ENCODE measurements at places on chromosomes 1 and 21.

GRCh38 chr1:32128964-32129363 lies 21.1 kb downstream of the KPNA6 start:
- no peak for DNase-seq

GRCh38 chr1:241536304-241536703 lies 4.1 kb downstream of the KMO start:
- DNase-seq = no peak

DNA sequence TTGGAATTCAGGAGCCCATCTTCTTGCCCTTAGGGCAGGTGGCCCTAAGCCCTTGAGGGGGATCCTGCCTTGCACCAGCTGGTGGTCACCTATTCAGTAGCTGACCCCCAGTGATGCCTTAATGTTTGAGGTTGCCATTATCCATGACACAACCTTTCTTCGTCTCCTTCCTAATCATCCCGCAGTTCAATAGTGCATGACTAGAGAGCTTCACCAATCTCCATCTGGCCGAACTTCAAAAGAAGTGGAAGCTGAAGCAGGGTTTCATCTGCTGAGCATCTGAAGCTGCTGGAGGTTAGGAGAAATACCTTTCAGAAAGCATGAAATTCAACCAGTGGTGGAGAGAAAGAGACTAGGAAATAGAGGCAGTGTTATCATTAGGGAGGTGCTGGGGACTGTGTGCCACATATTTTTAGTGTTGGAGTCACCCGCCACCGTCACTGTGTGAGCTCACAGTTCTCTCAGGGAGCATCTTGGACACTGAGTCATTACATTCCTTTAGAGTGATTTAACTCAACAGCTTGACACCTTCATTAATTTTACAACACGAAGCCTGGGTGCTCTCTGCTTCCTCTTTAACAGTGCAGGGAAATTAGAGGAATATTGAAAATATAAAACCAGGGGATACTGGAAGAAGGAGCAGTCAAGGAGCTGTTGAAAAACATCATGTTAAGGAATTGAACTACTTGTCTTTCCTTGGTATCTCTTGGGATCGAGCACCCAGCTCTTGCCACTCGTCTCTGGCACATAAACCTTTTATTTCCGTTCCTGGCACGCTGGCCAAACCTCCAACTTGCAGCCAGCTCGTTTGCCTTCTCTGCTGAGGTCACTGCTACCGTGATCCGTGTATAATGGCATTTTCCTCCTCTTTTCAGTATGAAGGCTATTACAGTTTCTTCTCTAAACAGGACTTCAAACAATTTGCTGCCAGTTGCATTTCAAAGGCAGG lies 53.6 kb downstream of the PEX14 start:
- DNase-seq = no peak

GRCh38 chr1:235742914-235743599 lies 93.5 kb upstream of the GNG4 start:
- DNase-seq = no peak

GRCh38 chr1:245888809-245889208 lies 618.3 kb downstream of the SMYD3 start:
- no peak for DNase-seq

- DNase-seq = no peak
These were observed 23.9 kb downstream of the FOXJ3 start for GRCh38 chr1:42311138-42311537.

DNA sequence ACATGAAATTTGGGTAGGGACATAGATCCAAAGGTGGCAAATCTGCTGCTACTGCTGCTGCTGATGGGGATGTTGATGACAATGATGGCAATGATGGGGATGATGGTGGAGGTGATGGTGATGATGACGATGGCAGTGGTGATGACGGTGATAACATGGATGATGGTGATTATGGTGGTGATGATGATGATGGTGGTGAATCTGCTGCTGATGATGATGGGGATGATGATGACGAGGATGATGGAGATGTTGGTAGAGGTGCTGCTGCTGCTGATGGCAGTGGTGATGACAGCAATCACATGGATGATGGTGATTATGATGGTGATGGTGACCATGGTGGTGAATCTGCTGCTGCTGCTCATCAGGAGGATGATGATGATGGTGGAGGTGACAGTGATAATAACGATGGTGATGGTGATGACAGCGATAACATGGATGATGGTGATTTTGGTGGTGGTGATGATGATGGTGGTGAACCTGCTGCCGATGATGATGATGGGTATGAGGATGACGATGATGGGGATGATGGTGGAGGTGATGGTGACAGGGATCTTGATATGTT lies 341.0 kb upstream of the VAMP3 start:
- DNase-seq = no peak

GRCh38 chr1:64320470-64320869 lies 117.0 kb downstream of the UBE2U start:
- no peak for DNase-seq

- no peak for DNase-seq
These were observed 163.5 kb downstream of the PLXNA2 start for GRCh38 chr1:208080396-208081286.

GRCh38 chr1:228136901-228137300 lies 3.2 kb upstream of the GUK1 start:
- no peak for DNase-seq

DNA sequence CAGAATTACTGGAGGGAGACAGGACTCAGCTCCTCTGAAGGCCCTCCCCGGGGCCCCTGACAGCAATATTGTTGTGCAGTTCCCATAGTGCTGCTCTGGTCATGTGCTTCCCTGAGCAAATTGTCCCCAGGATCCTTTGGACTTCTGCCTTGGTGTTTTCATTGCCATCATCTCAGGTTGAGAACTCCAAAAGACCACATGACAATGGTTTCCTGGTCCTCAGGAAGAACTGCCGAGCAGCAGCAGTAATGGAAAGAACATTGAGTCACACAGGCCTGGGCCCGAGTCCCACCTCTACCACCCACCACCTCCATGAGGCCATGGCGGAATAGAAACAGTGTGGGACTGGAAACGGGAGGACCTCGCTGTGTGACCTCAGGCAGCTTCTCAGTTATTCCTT lies 6.3 kb upstream of the CTTNBP2NL start:
- no peak for DNase-seq

- DNase-seq = no peak
These were observed 665.7 kb downstream of the ADGRL2 start for GRCh38 chr1:82466416-82466815.

- DNase-seq = no peak
These were observed 32.2 kb upstream of the CD1D start for GRCh38 chr1:158148468-158148867.

- no peak for DNase-seq
These were observed 95.1 kb upstream of the C1orf21 start for GRCh38 chr1:184291701-184292100.

DNA sequence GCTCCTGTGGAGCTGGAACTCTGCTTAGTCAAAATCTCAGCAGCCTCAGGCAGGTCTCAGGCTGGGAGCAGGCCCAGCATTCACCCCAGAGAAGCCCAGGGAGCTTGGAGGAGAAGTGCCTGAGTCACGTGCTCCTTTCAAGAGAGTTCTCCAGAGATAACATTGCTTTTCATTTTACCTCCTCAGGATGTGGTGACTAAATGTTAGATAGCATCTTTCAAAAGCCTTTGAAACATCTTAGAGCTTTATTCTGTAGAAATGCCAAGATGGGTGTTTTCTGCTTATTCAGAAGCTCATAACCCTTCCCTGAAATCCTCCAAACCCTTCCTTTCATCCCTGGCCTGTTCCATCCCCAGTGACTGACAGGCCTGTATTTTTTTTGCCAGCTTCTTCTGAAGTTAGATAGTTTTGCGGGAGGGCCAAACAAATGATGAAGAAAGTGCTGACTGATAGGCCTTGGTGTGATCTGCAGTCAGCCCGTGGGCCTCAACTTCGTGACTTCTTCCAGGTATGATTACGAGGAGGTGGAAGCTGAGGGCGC lies 58.0 kb downstream of the PGM1 start:
- no peak for DNase-seq

GRCh38 chr21:41068967-41069642 lies 98.9 kb upstream of the BACE2 start:
- DNase-seq = no peak

DNA sequence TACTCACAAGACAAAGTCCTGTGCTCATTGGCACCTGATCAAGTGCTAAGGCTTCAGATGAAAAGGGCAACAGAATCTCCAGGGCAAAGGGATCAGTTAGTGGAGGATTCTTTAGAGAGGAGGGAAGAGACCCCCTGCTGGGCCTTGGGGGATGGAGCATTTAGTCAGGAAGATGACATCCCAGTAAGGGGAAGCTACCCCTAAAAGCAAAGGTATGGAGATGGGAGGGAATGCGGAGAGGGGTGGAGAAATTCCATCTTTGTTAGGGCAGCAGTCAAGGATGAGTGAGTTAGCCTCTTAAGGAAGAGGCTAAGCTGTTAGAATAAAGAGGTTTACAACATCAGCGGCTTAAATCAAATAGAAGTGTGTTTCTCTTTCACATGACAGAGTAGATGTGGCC lies 67.4 kb downstream of the ST6GALNAC3 start:
- DNase-seq = no peak

DNA sequence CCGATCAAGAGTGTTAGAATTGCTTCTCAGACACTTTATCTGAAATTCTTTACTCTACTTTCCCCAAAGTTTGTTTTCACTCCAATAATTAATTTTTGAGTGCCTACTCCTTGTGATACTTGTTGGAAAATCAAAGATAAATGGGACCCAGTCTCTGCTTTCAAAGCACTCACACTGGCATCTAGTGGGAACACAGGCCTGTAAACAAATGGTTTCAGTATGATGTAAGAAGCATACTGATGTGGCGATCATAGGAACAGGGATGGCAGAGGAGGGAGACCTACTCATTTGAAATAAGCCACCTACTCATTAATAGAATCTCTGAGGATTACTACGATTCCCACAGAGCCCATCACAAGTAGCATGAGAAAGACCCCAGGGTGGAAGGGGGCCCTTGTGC lies 273.7 kb upstream of the ST6GALNAC5 start:
- DNase-seq = no peak

GRCh38 chr21:31728191-31728590 lies 3.7 kb downstream of the SCAF4 start:
- no peak for DNase-seq

GRCh38 chr1:166353213-166353612 lies 186.4 kb upstream of the FAM78B start:
- no peak for DNase-seq

GRCh38 chr1:39572379-39573096 lies 4.1 kb downstream of the PABPC4 start:
- no peak for DNase-seq

GRCh38 chr1:29247044-29247443 lies 10.7 kb downstream of the PTPRU start:
- DNase-seq = no peak

DNA sequence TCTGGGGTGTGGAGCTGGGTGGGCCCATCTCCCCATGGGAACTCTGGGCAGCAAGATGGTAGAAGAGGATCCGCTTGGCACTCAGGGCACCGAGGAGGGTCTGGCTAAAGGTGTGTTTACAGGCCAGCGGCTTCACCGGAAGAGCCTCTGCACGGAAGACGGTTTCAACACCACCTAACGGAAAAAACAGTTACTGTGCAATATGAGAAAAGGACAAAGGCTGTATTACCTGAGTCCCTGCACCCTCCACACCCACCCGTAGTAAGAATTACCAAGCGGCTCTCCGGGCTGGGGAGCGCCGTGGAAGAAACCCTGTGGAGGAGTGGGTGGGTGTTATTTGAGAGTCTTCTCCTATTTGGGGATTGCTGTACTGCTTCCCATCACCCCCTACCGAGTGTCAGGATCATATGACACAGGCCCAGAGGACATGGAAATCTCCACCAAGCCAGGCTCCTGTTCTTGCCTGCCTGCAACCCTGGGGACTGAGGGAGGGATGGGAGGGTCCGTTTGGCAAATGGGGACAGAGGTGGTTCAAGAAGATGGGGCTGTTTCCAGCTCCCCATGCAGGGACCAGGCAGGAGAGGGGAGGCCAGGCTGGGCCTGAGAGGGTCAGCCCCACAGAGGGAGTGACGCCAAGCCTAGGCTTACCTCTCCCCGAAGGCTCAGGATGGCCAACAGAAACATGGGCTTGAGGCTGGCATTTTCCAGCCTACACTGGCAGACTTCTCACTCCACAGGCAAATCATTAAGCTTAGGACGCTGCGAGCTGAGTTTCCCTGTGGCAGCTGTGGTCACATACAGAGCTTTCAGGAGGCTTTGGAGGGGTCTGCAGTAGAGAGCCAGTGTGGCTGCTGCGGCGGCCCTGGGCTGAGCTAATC lies 203.5 kb upstream of the TMEM51 start:
- no peak for DNase-seq

DNA sequence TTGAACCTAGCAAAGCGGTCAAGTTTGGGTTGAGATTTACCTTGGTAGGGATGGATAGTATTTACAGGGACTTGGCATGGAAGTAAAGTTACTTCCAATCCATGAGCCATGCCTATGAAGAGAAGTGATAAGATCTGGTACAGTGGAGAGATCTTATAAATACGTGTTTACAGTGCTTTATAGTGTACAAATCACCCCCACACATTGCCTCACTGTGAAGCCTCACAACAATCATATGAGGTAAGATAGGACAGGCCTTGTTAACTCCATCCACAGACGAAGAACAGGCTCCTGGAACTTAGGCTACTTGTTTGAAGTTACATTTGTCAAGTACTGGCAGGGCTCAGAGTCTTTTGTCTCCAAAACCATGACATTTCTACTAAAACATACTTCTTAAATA lies 159.8 kb downstream of the PLPPR4 start:
- DNase-seq = no peak

GRCh38 chr1:184056921-184057555 lies 5.5 kb downstream of the TSEN15 start:
- DNase-seq = no peak

- DNase-seq = no peak
These were observed 204.4 kb upstream of the ESRRG start for GRCh38 chr1:216927633-216928032.

- DNase-seq = no peak
These were observed 167.2 kb downstream of the ADGRL2 start for GRCh38 chr1:81967951-81968350.

DNA sequence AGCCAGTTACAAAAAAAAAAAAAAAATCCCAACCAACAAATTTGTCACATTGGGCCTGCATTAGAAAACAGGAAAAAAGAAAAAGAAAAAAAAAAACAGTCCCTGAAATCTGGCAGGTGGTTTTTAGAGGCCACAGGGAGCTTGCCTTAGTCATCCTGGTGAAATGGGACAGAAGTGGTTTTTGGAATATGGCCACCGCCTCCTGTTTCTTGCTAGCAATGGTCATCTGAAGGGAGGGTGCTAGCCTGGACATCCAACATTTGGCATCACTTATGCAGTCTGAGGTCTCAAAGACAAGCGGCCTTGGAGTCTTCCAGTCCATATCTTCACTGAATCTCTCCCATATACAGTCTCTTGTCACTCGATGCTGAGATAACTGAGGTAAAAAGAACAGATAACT lies 20.1 kb upstream of the NKAIN1 start:
- peak; percentile 73 for DNase-seq

- no peak for DNase-seq
These were observed 56.0 kb upstream of the DPYD start for GRCh38 chr1:97976801-97977200.

- DNase-seq = peak; percentile 1
These were observed 152.8 kb downstream of the PPP1R12B start for GRCh38 chr1:202501281-202501680.

- no peak for DNase-seq
These were observed 21.6 kb downstream of the METTL13 start for GRCh38 chr1:171803045-171803444.

GRCh38 chr1:7572654-7573152 lies 198.4 kb upstream of the VAMP3 start:
- no peak for DNase-seq

GRCh38 chr21:42590431-42591131 lies 62.8 kb upstream of the PDE9A start:
- DNase-seq = no peak

Data from cerebellar nuclear complex (tissue), 1 donor.